ENCODE measurements at places on chromosomes 1 and 21.

DNA sequence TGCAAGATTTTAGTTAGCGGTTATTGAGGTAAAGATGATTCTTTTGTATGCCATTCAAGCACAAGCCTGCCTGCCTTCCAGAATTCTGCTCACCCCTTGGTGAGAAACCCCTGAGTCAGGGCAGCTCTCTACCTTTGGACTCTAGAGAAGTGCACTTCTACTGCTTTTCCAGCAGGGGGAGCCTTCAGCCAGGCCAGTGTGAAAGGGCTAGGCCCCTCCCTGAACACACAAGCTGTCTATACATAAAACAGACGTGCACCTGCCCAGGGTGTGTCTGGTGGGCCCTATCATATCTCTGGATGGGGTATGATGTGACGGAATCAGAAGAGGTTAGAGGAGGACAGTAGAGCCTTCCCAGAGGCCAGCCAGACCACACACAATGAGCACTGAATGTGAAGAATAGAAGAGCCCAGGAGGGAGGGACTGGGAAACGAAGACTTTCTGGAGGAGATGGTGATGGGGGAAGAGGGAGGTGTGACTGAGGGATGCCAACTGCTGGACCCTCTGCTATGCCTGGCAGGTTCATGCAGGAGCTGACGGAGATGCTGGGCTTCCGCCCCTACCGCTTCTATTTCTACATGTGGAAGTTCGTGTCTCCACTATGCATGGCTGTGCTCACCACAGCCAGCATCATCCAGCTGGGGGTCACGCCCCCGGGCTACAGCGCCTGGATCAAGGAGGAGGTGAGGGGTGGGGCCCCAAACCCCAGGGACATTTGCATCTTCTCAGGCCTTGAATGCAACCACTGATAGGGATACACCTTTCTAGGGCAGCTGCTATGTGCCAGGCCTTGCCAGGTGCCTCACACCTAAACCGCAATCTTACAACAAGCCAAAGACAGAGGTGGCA lies 13.0 kb upstream of the KCNC4 start:
- peak; percentile 55 for DNase-seq

- peak; percentile 94 for DNase-seq
These were observed 102.8 kb downstream of the RHOU start for GRCh38 chr1:228837817-228838716.

DNA sequence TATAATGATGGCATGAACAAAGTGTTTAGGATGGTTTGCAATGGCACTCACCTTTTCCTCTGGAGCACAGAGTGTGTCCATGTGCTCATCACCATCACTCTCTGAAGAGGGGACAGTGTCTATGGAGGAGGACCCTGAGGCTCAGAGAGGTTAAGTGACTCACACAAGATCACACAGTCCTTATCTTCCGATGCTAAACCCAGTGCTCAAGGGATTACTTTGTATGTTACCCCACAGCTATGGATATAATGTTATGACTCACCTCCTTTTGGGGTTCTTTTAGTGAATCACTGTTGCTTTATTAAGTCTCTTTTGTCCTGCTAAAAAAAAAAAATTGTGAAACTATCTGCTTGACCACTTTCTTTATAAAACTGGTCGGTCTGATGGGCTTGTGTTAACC lies 67.6 kb downstream of the TENT5C start:
- DNase-seq = no peak

DNA sequence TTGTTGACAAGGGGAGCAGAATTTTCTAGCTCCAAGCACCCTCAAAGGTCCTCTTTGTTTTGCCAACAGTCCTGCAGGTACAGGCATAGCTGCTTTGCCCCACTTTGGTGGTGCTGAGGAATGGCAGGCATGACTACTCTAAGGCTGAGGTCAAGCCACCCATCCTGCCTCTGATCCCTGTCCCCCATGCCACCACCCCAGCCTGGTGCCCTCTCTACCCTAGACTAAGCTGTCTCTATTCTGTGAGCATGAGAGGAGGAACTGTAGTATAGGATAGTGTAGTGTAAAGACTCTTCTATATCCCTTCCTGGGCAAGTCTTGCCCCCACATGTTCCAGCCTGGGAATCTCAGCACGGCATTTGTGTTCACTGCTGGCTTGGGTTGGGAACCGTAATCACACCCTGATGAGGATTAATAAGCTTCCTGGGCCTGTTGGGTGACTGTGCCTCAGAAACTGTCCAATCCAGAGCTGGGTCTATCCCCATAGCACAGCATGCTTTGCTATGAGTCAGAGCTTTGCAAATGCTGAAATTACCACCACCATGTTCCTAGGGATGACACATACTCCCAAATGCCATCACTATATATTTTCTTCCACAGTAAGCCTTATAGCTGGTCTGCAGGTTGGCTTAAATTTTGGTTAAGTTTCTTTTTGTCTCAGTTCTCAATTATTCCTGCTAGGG lies 105.7 kb upstream of the PPP2R5A start:
- DNase-seq = no peak

DNA sequence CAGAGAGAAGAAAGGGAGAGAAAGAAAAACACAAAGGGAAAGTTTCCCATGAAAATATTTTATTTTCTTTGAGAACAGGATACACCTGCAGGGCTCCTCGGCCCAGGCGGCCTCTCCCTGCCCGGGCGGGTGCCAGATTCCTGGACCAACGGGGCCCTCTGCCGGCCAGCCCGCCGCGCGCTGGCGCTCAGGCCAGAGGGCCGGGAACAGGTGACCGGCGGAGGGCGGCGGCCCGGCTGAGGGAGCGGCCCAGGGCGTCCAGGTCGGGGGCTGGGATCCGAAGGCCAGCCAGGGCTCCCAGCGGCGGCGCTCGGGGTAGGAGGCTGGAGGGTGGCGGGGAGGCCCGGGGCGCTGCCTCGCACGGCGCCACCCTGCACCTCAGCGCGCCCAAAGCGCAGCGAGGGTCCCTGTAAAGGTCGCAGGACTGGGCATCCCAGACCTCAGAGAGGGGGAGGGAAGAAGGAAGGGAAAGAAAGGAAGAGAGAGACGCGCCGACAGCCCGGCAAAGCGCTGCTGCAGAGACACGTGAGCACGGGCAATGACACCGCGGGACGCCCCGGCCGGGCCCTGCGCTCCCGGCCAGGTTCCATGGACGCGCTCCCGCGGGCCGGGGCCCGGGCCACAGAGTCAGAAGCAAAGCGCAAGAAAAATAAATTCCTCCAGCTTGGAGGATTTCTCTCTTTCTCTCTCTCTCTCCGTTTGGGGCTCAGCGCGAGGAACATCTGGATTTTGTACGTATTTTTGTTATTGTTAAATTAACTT lies 927 bp downstream of the WNT9A start:
- DNase-seq = peak; percentile 91

DNA sequence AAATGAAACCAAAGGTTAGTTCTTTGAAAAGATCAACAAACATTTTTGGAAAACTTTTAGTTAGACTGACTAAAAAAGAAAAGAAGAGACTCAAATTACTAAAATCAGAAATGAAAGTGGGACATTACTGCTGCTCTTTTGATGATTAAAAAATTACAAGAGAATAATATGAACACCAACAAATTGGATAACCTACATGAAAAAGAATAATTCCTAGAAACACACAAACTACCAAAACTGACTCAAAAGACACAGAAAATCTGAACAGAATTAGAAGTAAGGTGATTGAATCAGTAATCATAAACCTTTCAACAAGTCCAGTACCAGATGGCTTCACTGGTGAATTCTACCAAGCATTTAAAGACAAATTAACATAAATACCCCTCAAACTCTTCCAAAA lies 5.6 kb downstream of the KIFAP3 start:
- no peak for DNase-seq

DNA sequence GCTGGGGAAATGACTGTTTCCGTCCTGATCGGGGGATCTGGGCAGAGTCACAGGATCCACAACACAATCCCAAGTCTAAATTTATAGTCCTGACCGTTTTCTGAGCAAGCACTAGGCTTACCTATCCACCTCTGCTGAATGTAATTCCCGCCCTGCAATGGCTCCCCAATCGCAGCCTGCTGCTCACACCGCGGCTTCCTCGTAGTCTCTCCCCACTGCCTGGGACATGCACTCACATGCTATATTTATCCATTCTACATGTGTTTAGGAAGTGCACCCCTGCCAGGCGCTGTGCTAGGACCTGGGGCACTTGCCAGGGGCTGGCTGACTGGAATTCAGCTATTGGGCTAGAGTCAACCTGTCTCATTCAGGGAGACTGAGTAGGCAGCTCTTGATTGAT lies 246.6 kb upstream of the CSF3R start:
- DNase-seq = no peak

- DNase-seq = no peak
These were observed 22.0 kb downstream of the MRPL37 start for GRCh38 chr1:54221867-54222484.

DNA sequence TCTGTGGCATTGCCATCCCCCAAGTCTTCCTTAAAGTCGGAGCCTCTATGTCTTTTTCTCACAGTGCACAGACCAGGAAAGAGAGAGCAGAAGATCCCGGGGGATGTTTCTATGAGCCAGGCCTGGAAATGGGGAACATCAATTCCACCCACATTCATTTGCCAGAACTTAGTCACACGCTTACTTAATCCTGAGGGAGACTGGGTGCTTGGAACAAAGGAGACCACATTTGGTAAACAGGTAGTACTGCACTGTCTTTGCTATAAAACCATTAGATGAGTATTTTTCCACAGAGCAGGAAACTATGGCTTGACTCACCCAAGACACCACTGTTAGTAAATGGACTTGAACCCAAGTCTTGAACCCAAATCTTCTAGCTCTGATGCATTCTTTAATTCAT lies 60.7 kb upstream of the CTTNBP2NL start:
- no peak for DNase-seq

Measured in HT-29 (cell line).